Testis (tissue), 5 donors: ENCODE measurements at places on chromosomes 16 and 17. TPM values are rescaled to one million over a fixed set of nuclear protein-coding genes. Genes with fewer than 3 reads are reported as not detected.

The ABCA6 gene
- total RNA-seq = 16.4 TPM

The KRT33B gene
- total RNA-seq = 0.25 TPM

DNA sequence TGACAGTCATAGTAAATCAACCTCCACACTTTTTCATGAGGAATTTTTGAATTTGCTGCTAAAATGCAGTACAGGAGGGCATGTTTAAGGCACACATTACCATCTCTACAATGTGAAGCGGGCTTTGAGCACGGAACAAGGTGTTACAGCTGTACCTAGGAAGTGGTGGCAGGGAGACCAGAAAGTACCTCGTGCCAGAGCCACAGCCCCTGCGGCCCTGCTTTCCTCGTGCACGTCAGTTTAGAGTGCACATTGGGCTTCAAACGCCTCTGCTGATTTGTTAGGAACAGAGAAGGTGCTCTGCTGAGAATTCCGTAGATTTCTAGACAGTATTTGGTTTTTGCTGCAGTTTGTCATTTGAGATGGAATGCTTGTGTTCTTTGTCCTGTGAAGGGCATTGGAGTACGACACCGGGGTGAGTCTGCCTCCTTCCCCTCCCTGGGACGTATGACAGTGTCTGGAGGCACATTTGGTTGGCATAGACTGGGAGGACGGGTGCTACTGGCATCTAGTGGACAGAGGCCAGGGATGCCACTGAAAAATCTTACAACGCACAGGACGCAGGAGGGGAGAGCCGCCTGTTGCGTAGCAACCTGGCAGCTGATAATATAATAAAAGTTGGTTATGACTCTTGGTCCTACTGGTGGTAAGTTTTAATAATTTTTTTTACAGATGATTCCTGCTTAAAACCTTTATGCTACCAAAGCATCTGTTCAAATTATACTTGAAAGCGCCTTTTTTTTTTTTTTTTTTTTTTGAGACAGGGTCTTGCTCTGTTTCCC is 9.1 kb downstream of the FOXK2 start:
- peak; percentile 87 for DNase-seq

DNA sequence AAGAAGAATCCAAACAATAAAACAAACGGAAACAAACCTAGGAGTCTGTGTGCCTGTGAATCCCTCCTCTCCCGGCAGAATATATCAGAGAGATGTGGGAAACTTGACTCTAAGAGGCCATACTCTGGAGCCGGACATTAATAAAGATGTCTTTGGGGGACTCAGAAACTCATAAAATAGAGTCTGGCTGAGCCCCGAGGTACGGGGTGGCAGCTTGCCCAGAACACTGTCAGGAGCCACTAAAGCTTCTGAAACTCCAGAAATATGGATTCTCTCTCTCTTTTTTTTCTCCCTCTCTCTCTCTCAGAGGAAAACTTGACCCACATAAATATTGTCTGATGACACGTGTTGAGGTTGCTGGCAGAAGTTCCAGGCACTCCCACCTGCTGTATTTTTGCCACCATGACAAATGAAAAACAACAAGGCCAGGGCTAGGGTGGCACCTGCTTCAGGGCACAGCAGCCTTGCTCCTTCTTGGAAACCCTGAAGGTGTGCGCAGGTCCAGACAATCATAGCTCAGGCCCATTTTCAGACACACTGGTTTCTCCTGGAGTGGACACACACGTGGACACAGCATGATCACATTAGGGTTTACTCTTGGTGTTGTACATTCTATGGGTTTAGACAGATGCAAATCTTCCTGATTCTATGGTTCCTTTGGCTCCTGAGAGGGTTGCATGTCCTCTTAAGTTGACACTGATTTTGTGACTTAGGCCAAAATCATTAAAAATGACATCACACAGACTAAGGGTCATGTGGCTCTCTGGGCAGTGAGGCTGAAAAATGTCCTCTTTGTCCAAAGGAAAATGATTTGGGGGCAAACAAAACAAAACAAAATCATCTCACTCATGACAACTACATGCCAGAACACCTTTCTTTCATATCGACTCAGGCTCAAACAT is 282.6 kb upstream of the IRX3 start:
- DNase-seq = no peak

- no peak for DNase-seq
Observed at GRCh38 chr17:14745541-14745940, 444.7 kb downstream of the HS3ST3B1 start.

The TOP2A gene
- total RNA-seq = 94.9 TPM

DNA sequence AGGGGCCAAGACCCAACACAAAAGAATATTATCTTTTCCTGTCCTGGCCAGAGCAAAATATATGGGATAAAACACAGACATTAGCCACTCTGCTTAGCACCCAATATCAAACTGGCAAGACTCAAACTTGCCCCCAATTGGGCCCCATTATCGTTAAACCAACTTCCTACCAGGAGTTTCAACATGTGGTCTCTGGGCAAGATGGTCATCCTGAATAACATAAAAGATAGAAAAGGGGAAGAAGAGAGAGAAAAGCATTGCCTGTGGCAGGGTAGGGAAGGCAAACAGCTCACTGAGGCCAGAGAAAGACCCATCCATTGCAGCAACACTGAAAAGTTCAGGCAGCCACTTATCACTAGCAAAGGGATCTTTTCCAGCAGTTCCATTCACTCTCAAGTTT is 502.1 kb downstream of the KIF2B start:
- DNase-seq = no peak

GRCh38 chr16:1642148-1642547 is 30.0 kb downstream of the CRAMP1 start:
- DNase-seq = no peak

- no peak for DNase-seq
Observed at GRCh38 chr17:44324092-44324570, 492 bp downstream of the SLC25A39 start.

DNA sequence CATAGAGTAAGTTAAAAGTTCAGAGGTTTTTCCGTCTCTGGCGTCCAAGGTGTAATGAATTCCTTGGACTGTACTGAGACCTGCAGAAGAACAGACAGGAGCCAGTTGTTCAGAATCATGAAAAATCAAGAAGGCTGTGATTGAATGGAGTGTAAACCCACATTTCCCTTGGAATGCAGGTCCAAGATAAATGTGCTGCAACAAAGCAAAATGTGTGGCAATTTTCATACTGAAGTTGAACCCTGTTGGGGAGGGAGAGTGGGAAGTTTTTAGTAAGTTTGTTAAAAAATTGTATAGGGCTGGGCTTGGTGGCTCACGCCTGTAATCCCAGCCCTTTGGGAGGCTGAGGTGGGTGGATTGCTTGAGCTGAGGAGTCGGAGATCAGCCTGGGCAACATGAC is 21.4 kb downstream of the GGNBP2 start:
- DNase-seq = no peak

GRCh38 chr16:68229431-68230175 is 6.3 kb downstream of the ESRP2 start:
- DNase-seq = peak; percentile 51

The CHD9NB gene
- not detected for total RNA-seq
